ENCODE measurements at places on chromosomes 3 and 15. TPM values are rescaled to one million over a fixed set of nuclear protein-coding genes. Genes with fewer than 3 reads are reported as not detected.

The CIB2 gene
- 6.5 TPM for total RNA-seq

The TEX55 gene
- total RNA-seq: not detected

The EPHA3 gene
- total RNA-seq: 0.62 TPM

The PCBP4 gene
- 184 TPM for total RNA-seq

The GP5 gene
- 0.10 TPM for total RNA-seq

The LMAN1L gene
- not detected for total RNA-seq

The CHRNA7 gene
- 0.65 TPM for total RNA-seq

The MORC1 gene
- not detected for total RNA-seq

The SLC22A14 gene
- total RNA-seq: not detected

The ARGFX gene
- not detected for total RNA-seq

The MASP1 gene
- total RNA-seq: 0.76 TPM

The LRTM1 gene
- not detected for total RNA-seq

The CEP19 gene
- 4.1 TPM for total RNA-seq

The LYZL4 gene
- not detected for total RNA-seq

The APBA2 gene
- not detected for total RNA-seq

DNA sequence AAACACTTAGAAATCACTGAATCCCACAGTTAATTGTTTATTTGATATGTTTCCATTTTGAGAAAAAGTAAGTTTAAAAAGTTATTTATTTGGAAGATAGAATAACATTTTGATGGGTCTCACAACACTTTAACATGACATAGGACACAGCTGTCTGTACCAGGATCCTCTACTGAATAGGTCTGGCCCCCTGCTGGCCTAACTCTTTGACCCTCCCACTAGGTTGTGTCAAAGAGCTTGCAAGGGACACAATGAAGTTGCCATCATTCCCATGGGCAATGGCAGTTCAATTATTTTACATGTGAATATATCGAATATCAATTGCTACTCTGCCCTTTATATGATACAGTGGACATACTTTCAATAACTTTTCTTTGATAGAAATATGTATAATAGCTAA is 138.9 kb downstream of the EPHA3 start:
- no peak for DNase-seq

DNA sequence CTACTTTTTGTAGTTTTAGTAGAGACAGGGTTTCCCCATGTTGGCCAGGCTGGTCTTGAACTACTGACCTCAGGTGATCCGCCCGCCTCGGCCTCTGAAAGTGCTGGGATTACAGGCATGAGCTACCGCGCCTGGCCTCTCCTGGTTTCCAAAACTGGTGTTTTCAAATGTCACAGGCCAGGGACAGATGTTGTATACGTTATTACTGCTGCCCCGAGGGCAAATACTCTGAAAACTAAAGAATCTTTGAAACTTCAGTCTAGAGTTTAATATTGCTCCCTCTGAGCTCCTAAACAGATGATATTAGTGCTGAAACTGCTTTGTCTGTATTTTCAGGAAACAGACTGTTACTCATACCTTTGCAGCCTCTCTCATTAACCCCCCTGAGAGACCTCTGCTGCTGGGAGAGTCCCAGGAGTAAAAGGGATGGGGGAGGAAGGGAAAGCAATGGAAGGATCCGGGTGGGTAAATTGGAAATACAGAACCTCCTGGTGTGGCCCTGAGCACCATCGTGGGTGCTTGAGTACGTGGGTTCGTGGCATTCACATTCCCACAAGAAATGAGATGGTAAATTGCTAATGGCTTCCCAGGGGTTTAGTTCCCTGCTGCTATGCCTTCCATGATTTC is 96.3 kb upstream of the IGF1R start:
- no peak for DNase-seq

DNA sequence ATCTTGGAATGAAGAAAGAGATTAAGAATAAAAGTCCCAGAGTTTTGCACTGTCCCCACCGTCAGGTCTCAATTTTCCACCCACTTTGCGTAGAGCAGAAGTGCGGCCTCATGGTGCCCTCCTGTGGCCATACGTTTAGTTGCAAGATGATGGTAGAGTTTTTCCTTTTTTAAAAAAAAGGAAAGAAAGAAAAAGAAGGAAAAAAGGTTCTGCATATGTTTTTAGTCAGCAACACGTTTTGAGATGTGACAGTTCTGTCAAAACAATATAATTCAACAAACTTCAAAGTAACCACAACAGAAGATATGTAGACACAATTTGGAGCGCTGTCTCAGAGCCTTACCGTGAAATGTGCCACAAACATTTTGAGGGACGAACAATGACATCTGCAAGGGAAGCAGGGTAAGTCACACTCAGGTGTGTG is 24.6 kb downstream of the EBLN2 start:
- peak; percentile 16 for DNase-seq

DNA sequence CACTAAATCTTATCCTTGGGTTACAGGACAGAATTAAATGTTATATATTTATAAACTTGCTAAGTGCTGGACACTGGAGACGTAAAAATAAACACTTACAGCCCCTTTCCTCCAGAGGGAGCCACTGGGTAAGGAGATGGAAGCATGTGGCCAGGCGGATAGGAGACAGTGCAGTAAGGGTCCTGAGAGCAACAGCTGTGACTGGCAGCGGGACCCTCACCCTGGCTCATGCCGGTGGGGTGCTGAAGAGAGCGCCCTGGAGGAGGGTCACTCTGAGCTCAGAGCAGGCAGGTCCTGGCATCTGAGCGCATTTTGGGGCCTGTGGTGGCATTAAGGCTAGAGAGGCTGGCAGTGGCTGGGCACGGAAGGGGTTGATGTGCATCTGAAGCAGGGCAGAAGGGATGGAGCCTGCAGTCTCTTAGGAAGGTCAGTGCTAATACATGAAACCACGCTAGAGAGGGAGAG is 16.0 kb downstream of the SEC61A1 start:
- no peak for DNase-seq

DNA sequence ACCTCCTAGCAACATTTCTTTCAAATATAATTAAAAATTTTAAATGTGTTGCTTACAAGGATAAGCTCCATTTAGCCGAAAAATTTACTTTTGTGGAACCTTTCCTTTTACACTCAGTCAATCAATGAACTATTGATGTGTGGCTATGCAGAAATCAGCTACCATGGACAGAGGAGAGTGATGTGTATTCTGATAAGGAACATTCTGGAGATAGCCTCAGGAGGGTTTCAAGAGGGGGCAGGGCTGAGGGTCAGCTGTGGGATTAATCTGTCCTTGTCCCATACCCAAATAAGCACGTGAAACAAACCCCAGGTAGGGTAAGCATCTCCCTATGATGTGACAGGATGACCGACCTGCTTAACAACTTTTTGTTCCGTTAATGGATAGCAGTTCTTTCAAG is 192.6 kb upstream of the PROK2 start:
- no peak for DNase-seq

GRCh38 chr3:60675424-60675823 is 575.8 kb downstream of the FHIT start:
- DNase-seq: no peak

GRCh38 chr3:55367384-55367783 is 119.7 kb downstream of the WNT5A start:
- no peak for DNase-seq

GRCh38 chr3:109195815-109196214 is 59.3 kb downstream of the C3orf85 start:
- no peak for DNase-seq

- DNase-seq: no peak
Observed at GRCh38 chr3:181711325-181712135, at the start of gene SOX2. Gene SOX2, plus strand, starts transcription at chr3:181711925. Its CDS starts 436 bp downstream, at chr3:181712361.

DNA sequence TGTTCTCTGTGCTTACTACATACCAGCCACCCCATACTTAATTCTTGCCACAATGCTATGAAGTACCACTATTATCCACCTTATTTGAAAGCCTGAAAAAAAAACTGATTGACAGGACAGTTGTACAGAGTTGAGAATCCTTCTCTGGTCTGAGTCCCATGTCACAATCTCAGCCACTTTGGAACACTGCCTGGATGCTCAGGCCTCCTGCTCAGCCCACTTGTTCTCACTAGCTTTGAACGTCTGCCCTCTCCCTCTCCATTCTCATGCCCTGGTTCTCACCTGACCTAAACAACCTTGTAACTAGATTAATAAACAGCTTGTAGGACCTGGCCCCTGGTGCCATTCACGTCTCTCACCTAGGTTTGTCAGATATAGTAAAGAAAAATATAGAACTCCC is 53.9 kb downstream of the TRIM69 start:
- DNase-seq: peak; percentile 40

- no peak for DNase-seq
Observed at GRCh38 chr3:60045686-60046085, 995.9 kb upstream of the CFAP20DC start.

DNA sequence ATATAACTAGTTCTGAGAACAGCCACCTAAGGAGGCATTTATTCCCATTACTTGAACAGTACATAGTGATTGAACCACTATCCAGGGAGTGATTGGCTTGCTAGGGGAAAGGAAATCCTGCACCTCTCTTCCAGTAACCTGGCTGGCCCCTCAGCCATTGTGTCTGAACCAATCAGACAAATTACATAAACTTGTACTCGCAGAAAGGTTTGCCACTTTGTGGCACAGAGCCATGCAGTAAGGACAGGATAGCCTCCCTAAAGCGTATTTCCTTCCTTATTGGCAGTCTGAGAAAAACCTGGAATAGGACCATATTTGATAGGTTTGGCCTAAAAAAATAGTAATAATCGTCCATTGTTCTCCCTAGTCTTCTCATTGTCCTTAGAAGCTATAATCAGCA is 19.0 kb downstream of the CMSS1 start:
- no peak for DNase-seq

- DNase-seq: no peak
Observed at GRCh38 chr3:116618930-116619329, 90.6 kb upstream of the TUSC7 start.

DNA sequence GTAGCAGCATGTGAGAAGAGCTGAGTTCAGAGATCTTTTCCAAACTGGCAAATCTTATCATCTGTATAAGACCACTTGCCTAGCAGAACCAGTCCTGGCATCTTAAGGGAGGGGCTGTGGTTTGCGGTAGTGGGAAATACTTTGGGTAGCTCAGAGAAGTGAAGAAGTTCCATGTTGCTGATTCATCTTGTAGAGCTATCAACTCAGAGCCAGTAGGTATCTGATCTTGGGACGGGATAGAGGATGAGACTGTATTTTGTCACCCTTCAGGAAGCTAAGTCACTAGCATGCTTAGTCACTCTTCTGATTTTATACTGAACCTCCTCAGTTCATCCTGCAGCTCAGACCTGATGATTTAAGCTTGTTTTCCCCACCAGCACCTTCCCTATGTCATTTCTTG is 211.4 kb downstream of the NR1D2 start:
- DNase-seq: no peak

DNA sequence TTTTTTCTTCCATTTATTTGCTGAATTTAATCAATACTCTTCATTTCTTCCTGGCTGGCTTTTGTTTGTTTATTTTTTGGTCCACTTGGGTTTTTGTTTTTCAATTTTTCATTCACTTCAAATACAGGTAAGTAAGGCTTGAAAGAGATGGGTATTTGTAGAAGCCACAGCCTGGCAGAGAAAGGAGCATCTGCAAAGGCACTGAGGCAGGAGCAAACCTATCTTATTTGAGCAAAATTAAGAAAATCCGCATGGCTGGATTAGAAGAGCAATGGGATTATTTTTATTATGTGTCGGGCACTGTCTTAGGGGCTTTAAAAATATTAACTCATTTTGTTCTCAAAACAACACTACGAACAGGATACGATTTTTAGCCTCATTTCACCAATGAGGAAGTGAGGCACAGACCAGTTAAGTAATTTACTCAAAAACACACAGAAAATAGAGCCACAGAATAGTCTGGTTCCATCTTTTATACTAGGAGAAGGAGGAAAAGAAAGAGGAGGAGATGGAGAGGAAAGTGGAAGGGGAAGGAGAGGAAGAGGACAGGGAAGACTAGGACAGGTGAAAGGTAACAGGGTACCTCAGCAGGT is 35.1 kb upstream of the CCDC80 start:
- DNase-seq: no peak

DNA sequence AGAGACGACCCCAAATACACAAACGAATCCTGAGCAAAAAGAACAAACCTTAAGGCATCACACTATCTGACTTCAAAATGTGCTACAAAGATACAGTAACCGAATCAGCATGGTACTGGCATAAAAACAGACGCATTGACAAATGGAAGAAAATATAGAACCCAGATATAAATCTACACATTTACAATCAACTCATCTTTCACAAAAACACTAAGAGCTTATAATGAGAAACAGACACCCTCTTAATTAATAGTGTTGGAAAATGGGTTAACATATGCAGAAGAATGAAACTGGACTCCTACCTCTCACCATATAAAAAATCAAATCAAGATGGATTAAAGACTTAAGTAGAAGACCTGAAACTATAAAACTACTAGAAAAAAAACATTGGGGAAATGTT is 130.3 kb upstream of the DCBLD2 start:
- DNase-seq: no peak

DNA sequence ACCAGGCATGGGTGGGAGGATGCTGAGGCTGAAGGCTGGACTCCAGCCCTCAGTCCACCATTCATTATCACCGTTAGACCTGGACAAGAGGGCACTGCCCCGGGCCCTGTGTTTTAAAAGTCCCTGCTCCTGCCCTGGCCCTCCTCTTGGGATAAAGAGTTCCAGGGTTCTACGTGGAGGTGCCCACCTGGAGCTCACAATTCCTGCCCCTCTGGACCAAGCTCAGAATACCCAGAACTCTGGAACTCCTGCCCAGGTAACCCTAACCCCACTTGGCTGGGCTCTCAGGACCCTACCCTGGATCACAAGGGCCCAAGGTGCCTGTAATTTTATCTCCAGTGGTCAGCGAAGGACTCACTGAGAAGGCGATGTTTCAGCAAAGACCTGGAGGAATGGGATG is 1.2 kb downstream of the CALML4 start:
- no peak for DNase-seq
